ENCODE measurements at places on chromosomes 16 and 17.
A peak's percentile ranks its signal among the peaks of the same experiment; 100 is the strongest.

DNA sequence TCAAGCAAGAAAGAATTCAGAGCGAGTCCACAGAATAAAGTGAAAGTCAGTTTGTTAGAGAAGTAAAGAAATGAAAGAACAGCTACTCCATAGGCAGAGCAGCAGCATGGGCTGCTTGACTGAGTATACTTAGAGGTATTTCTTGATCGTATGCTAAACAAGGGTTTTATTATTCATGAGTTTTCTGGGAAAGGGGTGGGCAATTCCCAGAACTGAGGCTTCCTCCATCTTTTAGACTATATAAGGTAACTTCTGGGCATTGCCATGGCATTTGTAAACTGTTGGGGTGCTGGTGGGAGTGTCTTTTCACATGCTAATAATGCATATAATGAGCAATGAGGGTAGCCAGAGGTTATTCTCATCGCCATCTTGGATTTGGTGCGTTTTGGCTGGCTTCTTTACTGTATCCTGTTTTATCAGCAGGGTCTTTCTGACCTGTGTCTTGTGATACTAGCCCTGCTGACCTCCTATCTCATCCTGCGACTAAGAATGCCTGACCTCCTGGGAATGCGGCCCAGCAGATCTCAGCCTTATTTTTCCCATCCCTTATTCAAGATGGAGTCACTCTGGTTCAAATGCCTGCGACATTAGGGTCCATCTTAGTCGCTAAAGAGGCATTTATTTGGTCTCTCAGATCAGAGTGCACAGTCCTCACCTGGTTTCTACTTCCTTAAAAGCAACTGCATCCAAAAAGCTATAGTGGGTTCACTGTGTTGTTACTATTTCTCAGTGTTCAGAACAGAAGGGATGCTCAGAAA, 100.6 kb upstream of the CACNG5 start:
- DNase-seq, result no peak

GRCh38 chr17:78438271-78438691, 59.8 kb downstream of the PGS1 start:
- DNase-seq, result no peak

DNA sequence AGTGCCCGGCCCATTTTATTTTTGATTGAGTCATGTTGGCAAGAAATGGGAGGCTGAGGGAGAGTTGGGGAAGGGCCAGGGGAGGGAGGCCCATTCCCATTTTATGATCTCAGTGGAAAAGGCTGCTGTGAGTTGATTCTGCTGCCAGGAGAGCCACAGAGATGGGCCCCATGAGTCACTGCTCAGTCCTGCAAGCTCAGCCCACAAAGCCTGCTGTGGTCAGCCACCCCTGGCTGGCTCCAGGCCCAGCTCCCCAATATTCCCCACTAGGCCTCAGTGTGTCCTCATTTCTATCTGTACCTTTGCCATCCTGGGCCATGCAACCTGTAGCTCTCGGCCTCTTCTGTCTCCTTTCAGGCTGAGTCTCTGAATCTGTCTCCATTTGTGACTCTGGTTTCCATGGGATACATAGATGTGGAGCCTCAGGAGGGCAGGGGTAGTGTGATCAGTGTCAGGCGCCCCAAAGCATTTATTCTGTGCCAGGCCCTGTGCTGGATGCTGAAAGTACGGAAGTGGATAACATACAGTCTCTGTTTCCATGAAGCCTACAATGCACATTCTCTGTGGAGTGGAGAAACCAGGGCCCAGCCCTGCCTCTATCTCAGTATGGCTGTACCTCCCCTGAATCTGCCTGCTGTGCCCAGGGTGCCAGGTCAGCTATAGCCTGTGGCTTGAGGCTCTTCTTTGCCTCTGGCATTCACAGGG, 1.9 kb upstream of the PLEKHG4 start:
- DNase-seq, result peak; percentile 23

- DNase-seq, result no peak
These were observed 13.2 kb downstream of the XYLT1 start for GRCh38 chr16:17457513-17457912.

DNA sequence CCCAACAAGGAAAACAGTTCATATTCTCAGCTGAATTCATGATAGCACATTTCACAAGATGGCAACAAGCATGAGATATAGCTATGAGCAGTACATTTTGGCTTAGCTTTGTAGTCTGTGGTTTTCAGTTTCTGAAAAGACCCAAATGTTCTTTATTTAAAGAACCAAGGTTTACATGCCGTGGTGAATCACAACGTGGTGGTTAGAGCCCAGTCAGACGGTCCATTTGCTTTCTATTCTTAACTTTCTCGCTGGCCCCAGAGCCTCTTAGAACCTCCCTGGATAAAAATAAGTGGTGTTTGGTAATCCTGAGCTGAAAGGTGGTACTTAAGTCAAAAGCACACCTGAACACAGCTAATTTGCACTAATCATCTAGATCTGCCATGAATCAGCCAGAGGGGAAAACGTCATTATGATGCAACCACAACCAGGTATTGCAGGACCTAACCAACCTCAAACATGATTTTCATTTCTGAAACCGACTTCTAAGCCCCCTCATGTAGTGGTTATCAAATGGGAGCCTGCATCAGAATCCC, 18.6 kb upstream of the HAPSTR1 start:
- peak; percentile 68 for DNase-seq

- no peak for DNase-seq
These were observed 479.3 kb upstream of the ZFHX3 start for GRCh38 chr16:73527187-73527586.

DNA sequence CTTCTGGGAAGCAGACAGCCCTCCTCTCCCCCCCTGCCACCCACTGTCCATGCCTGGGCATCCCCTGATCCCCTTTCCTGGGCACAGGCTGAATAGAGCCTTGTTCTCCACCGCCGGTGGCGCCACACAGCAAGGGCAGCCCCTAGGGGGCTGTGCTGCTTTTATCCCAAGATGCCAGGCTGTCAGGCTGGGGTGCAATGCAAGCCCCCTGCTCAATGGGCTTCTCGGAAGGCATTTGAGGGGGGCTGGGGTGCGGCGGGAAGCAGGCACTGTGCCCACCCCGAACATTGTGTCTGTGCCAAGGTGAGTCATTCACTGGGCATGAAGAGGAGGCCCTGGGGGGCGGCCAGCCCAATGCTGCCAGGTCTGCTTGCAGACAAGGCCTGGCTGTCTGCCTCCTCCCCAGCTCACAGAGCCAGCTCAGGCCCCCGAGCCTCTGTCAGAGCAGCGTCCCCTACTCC, 1.5 kb upstream of the GFAP start:
- DNase-seq, result no peak

- DNase-seq, result no peak
These were observed 68.1 kb downstream of the ERCC4 start for GRCh38 chr16:13988038-13988437.

GRCh38 chr17:65544672-65545071, 16.8 kb downstream of the AXIN2 start:
- DNase-seq, result no peak

- DNase-seq, result peak; percentile 80
These were observed 2.0 kb upstream of the CD300H start for GRCh38 chr17:74569020-74570003.

- DNase-seq, result no peak
These were observed 12.8 kb upstream of the RAP1GAP2 start for GRCh38 chr17:2783310-2784030.

- DNase-seq, result peak; percentile 75
These were observed 213.9 kb downstream of the MRTFB start for GRCh38 chr16:14284930-14285512.

GRCh38 chr16:24087891-24088410, 168.2 kb upstream of the CACNG3 start:
- DNase-seq, result no peak

- DNase-seq, result peak; percentile 72
These were observed 161.1 kb upstream of the CACNG5 start for GRCh38 chr17:66673668-66674276.

DNA sequence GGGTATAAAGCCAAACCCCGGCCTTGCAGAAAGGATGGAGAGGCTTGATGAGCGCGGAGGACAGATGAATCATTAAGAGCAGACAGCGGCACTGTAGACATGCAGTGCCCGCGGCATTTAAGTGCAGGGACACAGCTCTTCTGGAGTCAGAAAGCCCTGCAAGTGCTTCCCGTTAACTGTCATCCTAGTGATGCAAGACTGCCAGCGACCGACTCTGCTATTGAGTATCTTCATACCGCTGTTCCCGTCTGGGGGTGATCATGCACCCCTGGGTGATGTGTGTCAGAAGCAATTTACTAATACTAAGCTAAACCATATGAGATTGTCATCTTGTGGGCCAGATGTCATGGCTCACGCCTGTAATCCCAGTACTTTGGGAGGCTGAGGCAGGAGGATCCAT, 101.0 kb downstream of the ABCC6 start:
- DNase-seq, result no peak

DNA sequence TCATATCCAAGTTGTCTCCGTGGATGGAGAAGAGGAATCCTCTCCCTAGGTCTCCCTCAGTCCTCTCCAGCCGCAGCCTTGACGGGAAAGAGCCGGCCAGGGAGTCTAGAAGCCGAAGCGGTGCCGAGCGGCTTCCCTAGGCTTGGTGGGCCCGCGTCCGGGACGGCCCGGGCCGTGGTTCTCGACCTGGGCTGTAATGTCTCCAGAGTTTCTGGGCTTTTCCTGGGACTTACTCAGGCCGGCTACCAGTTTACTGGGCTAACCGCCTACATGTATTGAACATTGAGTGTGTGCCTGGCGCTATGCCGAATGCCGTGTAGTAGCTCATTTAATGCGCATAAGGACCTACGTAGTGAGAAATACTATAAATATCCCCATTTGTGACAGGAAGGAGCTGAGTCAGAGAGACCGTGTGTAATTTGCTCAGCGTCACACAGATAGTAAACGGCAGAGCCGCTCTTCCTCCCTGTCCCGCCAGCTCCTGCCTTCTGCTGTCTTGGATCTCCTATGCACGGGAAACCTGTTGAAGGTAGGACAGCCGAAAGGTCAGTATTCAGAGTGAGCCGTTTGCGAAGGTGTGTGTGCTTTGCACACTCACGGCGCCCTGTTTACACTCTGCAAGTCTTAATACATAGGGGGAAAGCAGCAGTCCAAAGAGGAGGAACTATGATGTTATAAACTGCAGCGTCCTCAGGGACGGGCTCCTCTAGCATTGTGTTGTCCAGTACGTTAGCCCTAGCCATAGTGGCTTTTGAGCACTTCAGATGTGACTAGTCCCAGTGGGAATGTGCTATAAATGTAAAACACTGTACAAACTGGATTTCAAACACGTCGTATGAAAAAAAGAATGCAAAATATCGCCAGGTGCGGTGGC, 723 bp upstream of the SPAG5 start:
- DNase-seq, result peak; percentile 90

- DNase-seq, result no peak
These were observed 33.1 kb upstream of the LCMT1 start for GRCh38 chr16:25078386-25078978.

GRCh38 chr17:5975661-5976060, 94.5 kb upstream of the WSCD1 start:
- no peak for DNase-seq

DNA sequence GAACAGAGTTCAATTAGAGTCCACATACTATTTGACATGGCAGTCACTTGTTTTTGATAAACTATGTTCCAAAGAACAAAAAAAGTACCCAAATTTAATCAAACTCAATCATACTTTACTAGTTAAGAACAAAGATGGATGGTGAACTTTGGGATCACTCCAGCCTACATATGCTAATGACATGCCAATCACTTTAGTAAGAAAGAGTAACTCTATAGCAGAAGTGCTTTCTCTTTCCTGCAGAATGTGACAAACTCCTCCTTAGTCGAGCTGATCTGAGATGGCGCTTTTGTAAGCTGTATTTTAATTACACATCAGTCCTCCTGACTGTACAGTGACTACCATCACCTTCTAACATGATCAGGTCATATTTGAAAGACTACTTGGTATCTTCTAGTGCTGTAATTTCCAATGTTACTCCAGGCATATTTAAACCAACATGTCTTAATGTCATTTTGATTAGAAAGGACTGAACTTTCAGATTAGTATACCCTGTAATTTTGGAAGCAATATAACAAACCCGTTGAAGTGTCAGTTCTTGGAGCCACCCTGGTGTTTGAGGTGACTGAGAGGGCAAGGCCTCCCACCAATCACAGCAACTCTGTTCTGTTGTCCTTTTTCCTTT, 4.1 kb downstream of the NETO2 start:
- no peak for DNase-seq

- DNase-seq, result peak; percentile 93
These were observed 184.4 kb downstream of the MSI2 start for GRCh38 chr17:57440522-57441269.

DNA sequence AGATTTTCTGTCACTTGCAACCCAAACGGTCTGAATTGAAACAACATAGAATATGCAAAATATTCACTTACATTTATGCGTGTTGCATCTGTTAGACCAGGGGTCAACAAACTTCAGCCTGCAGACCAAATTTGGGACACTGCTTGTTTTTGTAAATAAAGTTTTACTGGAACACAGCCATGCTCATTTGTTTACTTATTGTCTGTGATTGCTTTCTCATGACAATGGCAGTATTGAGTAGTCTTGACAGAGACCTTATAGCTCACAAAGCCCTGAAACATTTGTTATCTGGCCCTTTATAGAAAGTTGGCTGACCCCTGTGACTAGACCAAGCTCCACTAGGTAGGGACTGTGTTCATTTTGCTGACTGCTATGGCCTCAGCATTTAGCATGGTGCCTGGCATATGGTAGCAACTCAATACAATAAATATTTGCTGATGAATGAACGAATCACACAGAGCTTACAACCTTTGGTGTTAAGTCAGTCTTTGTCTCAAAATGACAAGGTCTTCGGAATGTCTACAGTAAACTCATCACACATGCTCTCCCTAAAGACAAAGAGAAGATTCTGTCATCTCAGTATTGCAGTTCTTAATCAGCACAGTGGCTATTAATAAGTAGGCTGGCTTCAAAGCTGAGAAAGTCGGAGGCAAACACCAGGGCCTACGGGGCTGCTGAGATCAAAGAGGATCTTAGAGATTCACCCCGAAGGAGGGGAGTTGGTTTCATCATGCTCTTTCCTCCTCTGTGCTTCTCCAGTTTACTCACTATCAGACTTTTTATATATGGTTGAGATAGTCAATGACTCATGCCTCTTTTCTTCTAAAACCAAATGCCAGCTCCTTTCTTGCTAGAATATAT, 95.2 kb upstream of the AXIN2 start:
- DNase-seq, result peak; percentile 84

GRCh38 chr16:27228621-27229501, 25.5 kb downstream of the KDM8 start:
- DNase-seq, result no peak

DNA sequence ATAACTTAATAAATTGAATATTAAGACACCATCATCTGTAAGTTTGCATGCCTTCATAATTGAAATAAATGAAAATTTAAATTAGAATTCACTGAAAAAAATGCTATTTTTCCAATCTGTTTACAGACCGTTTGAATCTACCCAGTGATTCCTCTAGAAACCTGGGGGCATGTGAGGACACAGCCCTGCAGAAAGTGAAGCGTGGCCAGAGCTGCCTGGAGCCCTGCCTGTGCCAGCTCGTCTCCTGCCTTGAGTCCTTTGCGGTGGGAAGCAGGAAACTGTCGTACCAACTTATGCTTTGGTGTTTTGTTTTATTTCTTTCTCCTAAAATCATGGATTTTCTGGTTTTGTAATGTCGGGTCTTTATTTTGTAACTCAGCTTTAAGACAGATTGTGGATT, 67.8 kb upstream of the FA2H start:
- DNase-seq, result no peak
